ENCODE measurements at places on chromosomes 6 and 20.

- H3K27ac ChIP-seq: no peak overlapping the region
- no peaks in the 10 kb centered on the region for H3K36me3 ChIP-seq
- H3K4me1 ChIP-seq: peaks cover 23% of the 10 kb centered on the region
- no peaks in the 10 kb centered on the region for H3K27me3 ChIP-seq
- DNase-seq: no peak
These were observed 177.4 kb downstream of the SCP2D1 start for GRCh38 chr20:18991012-18991411.

- no peaks in the 10 kb centered on the region for H3K36me3 ChIP-seq
- peak; percentile 4 for DNase-seq
- no peak overlapping the region for H3K4me3 ChIP-seq
- H3K4me1 ChIP-seq: no peaks in the 10 kb centered on the region
These were observed 87.1 kb upstream of the GJE1 start for GRCh38 chr6:142045380-142046278.

DNA sequence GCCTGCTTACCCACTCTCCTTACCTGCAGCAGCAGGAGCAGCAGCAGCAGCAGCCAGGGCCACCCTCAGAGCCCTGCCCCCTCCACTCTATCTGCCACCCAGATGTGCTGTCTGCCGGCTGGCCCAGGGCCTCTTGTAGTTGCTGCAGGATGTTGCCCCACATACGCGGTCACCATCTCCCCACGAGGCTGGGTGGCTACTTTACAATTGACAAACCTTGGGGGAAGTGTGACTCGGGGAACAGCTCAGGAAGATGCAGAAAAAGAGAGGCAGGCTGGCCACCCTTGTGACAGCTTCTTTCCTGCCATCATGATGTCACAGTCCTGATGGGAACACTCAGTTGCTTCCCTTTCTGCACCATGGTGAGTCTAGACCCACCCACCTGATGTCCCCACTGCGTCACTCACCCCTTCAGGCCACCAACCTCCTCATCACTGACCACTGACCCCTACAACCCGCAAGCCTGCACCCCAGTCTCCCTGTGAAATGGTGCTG is 14.5 kb downstream of the TREM1 start:
- H3K27me3 ChIP-seq: no peaks in the 10 kb centered on the region
- no peak overlapping the region for H3K27ac ChIP-seq
- no peaks in the 10 kb centered on the region for H3K4me1 ChIP-seq
- DNase-seq: no peak

DNA sequence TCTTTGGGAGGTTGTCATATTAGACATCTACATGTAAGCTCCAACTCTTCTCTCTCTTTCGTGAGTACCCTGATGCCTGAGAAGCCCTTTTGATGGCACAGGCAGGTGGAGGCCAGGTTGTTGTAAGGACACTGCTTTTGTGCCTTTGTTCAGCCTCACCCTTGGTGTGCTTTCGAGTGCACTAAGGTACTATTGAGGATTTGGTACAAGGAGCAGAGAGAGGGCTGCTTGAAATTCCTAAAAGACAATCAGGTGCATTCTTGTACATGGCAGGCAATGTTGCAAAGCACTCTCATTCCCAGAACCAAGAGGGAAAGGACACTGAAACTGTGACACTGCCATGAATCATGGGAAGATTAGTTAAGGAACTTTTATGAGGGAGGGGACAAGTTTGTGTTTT is 19.1 kb downstream of the BMP2 start:
- H3K27ac ChIP-seq: no peak overlapping the region
- DNase-seq: no peak
- H3K4me1 ChIP-seq: no peaks in the 10 kb centered on the region
- no peak overlapping the region for H3K4me3 ChIP-seq

DNA sequence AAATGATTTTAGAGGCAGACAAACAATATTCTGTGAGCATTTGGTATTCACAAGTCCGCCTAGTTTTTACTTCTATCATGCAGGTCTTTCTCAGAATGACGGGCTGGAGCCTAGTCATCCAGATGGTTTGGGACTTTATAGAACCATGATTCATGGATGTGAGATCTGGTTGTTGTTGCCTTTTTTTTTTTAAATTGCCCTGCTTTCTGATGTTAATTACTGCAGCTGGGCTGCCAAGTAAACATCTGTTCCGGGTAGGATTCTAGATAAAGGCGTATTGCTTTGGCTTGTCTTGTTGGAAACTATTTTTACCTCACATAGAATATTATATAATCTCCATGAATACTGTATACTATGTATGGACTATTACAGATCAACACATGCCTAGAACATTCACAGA is 58.1 kb downstream of the RNF217 start:
- no peaks in the 10 kb centered on the region for H3K27me3 ChIP-seq
- no peaks in the 10 kb centered on the region for H3K36me3 ChIP-seq
- H3K4me3 ChIP-seq: no peak overlapping the region
- H3K4me1 ChIP-seq: no peaks in the 10 kb centered on the region
- no peak overlapping the region for H3K27ac ChIP-seq
- DNase-seq: no peak

All from Caco-2 (cell line).